Activated CD8-positive, alpha-beta memory T cell treated with anti-CD3 and anti-CD28 coated beads, Interleukin-2, amount 10 ng/mL, durations not matched to agents 7 days and 5 days (primary cell): ENCODE measurements at places on chromosomes 11 and 22. TPM values are rescaled to one million over a fixed set of nuclear protein-coding genes. Genes with fewer than 3 reads are reported as not detected.

DNA sequence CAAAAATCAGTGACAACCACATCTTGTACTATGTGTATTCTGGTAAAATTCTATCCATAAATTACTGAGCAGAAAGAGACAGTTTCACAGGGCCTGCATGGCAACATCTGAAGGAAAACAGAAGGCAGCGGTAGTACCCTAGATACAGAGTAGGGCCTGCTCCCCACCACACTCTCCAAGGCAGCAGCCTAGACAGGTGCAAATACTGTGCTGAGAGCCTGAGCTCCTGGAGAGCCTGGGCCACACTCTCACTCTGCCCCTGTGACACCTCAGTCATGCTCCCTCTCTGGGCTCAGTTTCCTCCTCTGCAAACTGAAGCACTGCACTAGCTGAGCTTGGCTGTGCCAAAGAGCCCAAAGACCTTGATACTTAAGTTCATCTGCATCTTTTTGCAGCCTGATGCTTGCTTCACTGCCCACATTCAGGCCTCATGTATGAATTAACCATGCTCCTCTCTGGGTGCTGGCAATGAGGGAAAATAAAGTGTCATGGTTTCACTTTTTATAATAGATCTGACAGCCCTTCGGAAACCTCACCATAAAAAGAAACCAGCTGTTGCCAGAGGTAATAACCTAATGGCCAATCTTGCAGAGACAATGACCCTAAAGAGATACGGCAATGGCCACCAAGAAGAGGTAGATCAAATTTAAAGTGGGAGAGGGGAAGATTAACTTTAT, 104.7 kb downstream of the PLEKHA7 start:
- no peak overlapping the region for H3K4me3 ChIP-seq
- H3K4me1 ChIP-seq: peaks cover 14% of the 10 kb centered on the region
- H3K27me3 ChIP-seq: no peaks in the 10 kb centered on the region
- peaks cover 2% of the 10 kb centered on the region for H3K36me3 ChIP-seq
- peak overlapping the region; percentile 3 for H3K27ac ChIP-seq

- peak overlapping the region; percentile 90 for H3K27ac ChIP-seq
- DNase-seq: no peak
- H3K27me3 ChIP-seq: no peaks in the 10 kb centered on the region
- H3K36me3 ChIP-seq: peaks cover 23% of the 10 kb centered on the region
Observed at GRCh38 chr11:117094776-117095175, 3.5 kb downstream of the SIK3 start.

DNA sequence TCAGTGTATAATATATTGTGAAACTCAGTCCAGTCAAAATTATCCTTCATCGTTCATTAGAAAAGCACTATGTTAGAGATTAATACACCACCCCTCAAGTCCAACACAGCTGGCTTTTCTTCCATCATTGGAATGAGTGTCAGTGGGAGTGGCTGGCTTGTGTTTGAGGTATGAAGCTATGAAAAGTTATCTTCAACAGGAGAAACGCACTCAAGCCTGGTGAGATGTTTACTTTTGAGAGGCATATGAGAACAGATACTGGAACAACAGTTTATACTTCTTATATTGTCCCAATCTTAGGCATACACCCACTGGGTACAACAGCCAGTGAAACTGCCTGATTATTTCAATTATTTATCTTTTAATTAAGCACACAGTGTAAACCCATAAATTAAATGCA, 34.3 kb downstream of the PLEKHB1 start:
- H3K27ac ChIP-seq: no peak overlapping the region
- H3K36me3 ChIP-seq: peaks cover 18% of the 10 kb centered on the region
- H3K4me3 ChIP-seq: no peak overlapping the region
- H3K27me3 ChIP-seq: no peaks in the 10 kb centered on the region

DNA sequence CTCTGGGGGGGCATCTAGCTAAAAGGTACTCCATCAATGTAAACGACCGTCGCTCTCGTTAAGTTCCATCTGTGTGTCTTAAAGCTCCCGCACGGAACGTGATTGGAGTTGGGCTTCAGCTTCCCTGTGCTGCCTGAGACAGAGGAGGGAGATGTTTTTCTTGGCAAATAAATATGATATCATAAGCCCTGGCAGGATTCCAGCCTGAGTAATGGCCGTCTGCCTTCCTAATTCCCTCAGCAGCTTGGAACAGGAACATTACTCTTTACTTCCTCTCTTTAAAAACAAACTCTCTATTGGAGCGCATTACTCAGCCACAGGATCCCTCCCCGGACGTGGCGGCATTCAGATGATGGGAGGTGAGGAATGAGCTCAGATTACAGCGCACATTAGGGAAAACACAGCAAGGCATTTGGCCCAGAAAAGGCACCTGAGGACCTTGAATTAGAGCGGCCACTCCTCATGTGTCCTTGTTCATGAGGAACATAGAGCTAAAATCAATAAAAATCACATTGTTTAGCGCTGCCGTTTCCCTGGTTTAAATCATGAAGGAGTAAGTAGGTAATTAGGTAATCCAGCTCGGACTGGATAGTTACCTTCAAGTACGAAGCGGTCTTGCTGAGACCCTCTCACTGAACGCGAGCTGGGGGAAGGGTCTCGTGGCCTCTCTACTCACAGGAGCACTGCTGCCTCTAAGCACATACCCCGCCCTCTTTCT, 230.4 kb downstream of the ST3GAL4 start:
- no peaks in the 10 kb centered on the region for H3K36me3 ChIP-seq
- peaks cover 2% of the 10 kb centered on the region for H3K27me3 ChIP-seq
- H3K4me1 ChIP-seq: no peaks in the 10 kb centered on the region
- no peak for DNase-seq

- peaks cover 15% of the 10 kb centered on the region for H3K4me1 ChIP-seq
- no peak for DNase-seq
- no peak overlapping the region for H3K4me3 ChIP-seq
- peaks cover 56% of the 10 kb centered on the region for H3K36me3 ChIP-seq
Observed at GRCh38 chr11:12215181-12215593, 104.8 kb downstream of the MICAL2 start.

GRCh38 chr11:93051186-93051585, 81.7 kb downstream of the MTNR1B start:
- H3K27me3 ChIP-seq: no peaks in the 10 kb centered on the region
- H3K4me1 ChIP-seq: peaks cover 3% of the 10 kb centered on the region
- DNase-seq: no peak
- H3K27ac ChIP-seq: no peak overlapping the region
- no peaks in the 10 kb centered on the region for H3K36me3 ChIP-seq

DNA sequence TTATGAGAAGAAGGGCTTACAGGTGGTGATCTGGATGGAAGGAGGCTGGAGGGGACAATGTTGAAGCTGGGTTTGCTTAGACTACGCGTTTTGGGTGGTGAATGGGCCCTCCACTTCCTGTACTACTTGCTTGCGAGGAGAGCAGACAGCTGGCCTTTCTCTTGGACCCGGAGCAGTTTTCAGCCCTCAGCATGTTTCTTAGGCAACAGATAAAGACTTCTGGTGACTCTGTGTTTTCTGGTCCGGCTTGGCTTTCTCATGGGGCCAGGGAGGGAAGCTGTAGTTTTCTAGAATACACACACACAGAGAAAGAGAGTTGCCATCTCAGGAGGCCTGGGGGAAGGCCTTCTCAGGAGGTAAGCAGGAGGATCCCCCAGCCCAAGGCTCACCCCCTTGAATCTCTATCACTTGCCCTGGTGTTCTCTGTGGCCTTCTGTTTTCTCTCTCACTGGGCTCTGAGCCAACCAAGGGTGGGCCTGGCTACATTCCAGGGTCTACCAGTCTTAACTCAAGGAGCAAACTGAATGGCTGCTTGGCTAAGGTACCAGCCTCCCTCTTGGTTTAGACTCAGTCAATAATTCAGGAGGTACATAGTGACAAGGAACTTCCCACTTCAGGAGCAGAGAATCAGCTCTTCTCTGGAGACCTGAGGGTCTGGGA, 2.4 kb downstream of the CCS start:
- peak overlapping the region; percentile 42 for H3K4me3 ChIP-seq
- H3K4me1 ChIP-seq: peaks cover 28% of the 10 kb centered on the region
- no peak for DNase-seq
- H3K27ac ChIP-seq: peak overlapping the region; percentile 75
- peaks cover 6% of the 10 kb centered on the region for H3K27me3 ChIP-seq
- H3K36me3 ChIP-seq: peaks cover under 1% of the 10 kb centered on the region

GRCh38 chr11:42669248-42669976, 642.4 kb upstream of the API5 start:
- DNase-seq: no peak
- H3K36me3 ChIP-seq: no peaks in the 10 kb centered on the region
- H3K27me3 ChIP-seq: no peaks in the 10 kb centered on the region
- H3K4me1 ChIP-seq: no peaks in the 10 kb centered on the region
- H3K4me3 ChIP-seq: no peak overlapping the region
- no peak overlapping the region for H3K27ac ChIP-seq

GRCh38 chr11:953512-953911, 27.8 kb downstream of the AP2A2 start:
- peaks cover 11% of the 10 kb centered on the region for H3K36me3 ChIP-seq
- peaks cover 2% of the 10 kb centered on the region for H3K4me1 ChIP-seq
- no peak for DNase-seq

DNA sequence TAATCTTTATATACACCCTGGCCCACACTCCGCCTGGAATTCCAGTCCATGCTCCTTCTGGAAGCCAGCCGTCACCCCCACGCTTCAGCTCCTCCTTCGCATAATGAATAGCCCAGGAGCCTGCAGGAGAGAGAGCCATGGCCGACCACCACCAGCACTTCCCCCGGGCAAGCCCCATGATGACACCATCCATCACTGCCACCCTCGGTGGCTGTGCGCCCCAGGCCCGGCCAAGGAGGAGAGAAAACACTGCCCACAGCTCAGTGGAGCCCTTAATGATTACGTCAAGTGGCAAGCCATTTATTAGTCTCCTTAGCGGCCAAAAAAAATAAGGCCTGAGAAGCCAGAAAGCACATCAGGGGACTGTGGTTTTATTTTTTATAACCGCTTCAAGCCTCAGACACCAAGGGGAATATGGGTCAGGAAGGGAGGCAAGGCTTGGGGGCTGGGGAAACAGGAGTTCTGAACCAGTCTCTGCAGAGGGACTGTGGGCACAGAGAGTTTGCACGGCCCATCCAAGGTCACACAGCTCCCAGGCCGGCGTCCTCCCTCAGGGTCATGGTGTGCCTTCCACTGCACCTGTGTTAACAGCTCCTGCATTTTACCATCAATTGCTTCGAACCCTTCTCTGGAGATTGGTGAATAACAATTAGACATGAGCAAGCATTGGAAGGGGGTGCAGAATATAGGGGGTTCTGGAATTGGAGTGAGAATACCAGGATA, 134.3 kb downstream of the MN1 start:
- H3K4me1 ChIP-seq: no peaks in the 10 kb centered on the region
- no peaks in the 10 kb centered on the region for H3K27me3 ChIP-seq
- no peak for DNase-seq
- peaks cover 1% of the 10 kb centered on the region for H3K36me3 ChIP-seq
- H3K4me3 ChIP-seq: no peak overlapping the region

GRCh38 chr22:17777005-17777716, 2.9 kb upstream of the BID start:
- peaks cover 69% of the 10 kb centered on the region for H3K4me1 ChIP-seq
- H3K27me3 ChIP-seq: peaks cover 30% of the 10 kb centered on the region
- DNase-seq: peak; percentile 90
- peak overlapping the region; percentile 89 for H3K27ac ChIP-seq
- peaks cover 7% of the 10 kb centered on the region for H3K36me3 ChIP-seq

- no peaks in the 10 kb centered on the region for H3K36me3 ChIP-seq
- no peak overlapping the region for H3K4me3 ChIP-seq
- DNase-seq: peak; percentile 47
Observed at GRCh38 chr22:43867839-43868635, 5.7 kb upstream of the SULT4A1 start.

Gene SYNGR1
- total RNA-seq: 4.2 TPM

Gene UPK3A
- not detected for total RNA-seq

Gene PICALM
- total RNA-seq: 123 TPM

Gene OR52E1
- total RNA-seq: not detected

Gene ANO1
- not detected for total RNA-seq

Gene OR8A1
- not detected for total RNA-seq

Gene OR51B5
- total RNA-seq: not detected

Gene C11orf16
- not detected for total RNA-seq

Gene PLAAT5
- total RNA-seq: 0.26 TPM
